Bronchial epithelial cell (primary cell): ENCODE measurements at places on chromosomes 2 and 18. TPM values are rescaled to one million over a fixed set of nuclear protein-coding genes. Genes with fewer than 3 reads are reported as not detected.
A peak's percentile ranks its signal among the peaks of the same experiment; 100 is the strongest.

GRCh38 chr2:158818511-158818910, 23.4 kb downstream of the DAPL1 start:
- DNase-seq = no peak

DNA sequence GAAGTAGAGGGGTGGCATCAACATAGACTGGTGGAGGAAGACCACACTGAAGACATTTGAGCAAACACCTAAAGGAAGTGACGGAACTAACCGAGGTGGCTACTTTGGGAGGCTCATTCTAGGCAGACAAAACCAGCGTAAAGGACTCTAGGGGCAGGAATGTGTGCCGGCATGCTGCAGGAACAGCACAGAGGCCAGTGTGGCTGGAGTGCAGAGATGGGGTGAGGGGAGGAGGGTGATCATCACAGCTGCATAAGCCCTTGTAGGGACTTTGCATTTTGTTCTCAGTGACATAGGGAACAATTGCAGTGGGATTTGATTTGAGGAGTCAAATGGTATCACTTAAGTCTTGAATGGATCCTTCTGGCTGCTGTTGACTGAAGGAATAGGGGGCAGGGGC, 253.5 kb downstream of the NCKAP5 start:
- DNase-seq = no peak

DNA sequence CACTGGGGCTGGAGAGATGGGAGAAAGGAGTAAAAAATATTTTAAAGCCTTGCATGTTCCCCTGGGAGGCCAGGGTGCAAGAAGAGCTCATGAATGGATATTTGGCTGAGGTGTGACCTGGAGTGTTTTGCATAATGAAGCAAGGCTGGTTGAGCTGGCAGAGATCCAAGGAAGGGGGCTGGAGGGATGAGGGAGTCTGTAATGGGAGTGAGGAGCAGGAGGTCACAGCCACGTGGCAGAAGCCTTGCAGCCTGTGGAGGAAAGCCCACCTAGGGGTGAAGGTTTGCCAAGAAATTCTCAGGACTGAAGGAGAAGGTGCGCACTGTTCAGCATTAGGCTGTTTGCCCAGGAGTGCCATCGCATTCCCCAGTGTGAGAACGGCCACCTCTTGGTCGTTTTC, 40.3 kb upstream of the ATP8B1 start:
- DNase-seq = no peak

DNA sequence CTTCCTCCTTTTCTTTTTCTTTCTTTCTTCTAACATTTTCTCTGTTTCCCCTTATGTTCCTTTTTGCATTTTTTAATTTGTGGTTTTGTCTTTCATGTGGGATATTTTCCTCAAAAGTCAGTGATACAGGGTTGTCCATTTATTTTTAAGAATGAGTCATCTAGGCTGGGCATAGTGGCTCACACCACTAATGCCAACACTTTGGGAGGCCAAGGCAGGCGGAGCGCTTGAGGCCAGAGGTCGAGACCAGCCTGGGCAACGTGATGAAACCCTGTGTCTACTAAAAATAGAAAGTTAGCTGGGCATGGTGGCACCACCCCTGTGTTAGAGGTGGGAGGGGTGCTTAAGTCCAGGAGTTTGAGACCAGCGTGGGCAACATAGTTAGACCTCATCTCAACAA, 35.8 kb downstream of the KATNAL2 start:
- no peak for DNase-seq

DNA sequence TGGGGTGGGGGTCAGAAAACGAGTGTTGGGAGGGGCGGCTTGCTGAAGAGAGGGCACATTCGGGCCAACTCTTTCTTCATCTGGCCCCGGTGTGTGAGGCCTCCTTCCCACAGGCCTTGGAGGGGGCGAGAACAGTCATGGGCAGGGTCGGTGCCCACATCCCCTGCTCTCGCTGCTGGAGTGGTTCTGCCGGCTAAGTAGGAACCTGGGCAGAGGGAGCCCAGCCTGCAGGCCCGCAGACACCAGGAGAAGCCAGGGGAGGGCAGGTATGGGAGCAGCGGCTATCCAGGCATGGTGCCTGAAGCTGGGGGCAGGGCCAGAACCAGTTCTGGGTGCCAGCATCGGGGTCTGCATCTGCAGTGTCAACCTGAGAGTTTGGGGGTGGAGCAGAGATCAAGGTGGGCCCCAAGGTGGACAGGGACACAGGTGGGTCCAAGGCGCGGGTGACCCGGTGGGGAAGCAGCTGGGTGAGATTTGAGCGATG, 46.6 kb upstream of the HPCAL1 start:
- no peak for DNase-seq

DNA sequence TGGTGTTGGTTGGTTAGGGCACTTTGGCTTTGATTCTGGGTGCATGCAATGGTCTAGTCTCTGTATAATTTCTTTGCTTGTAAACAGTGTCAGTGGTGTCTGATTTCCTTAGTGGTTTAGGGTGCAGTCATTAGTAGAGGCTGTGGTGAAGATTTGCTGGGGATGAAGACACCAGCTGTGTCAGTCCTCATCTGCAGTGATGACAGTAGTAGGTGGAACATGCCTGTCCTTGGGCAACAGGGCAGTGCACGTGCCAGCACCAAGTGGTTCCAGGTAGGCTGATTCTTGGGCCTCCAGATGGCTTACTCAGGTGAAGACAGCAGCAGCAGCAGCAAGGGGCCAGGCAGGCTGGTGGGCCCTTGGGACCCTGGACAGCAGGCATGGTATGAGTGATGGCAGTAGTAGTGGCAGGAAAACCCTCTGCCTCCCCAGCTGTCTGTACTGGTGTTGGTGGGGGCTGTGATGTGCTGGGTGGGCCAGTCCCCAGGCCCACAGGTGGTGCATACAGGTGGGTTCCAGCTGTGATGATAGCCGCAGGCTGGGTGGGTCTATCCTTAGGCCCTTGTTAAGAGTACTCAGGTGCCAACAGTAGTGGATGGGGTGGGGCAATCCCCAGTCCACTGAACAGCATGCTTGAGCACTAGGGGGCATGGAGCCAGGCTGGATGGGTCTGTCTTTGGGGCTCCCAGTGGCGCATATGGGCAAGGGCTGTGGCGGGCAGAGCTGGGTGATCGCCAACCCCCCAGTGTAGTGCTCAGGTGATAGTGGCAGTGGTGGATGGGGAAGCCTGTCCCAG, 140.7 kb upstream of the THUMPD2 start:
- DNase-seq = no peak

DNA sequence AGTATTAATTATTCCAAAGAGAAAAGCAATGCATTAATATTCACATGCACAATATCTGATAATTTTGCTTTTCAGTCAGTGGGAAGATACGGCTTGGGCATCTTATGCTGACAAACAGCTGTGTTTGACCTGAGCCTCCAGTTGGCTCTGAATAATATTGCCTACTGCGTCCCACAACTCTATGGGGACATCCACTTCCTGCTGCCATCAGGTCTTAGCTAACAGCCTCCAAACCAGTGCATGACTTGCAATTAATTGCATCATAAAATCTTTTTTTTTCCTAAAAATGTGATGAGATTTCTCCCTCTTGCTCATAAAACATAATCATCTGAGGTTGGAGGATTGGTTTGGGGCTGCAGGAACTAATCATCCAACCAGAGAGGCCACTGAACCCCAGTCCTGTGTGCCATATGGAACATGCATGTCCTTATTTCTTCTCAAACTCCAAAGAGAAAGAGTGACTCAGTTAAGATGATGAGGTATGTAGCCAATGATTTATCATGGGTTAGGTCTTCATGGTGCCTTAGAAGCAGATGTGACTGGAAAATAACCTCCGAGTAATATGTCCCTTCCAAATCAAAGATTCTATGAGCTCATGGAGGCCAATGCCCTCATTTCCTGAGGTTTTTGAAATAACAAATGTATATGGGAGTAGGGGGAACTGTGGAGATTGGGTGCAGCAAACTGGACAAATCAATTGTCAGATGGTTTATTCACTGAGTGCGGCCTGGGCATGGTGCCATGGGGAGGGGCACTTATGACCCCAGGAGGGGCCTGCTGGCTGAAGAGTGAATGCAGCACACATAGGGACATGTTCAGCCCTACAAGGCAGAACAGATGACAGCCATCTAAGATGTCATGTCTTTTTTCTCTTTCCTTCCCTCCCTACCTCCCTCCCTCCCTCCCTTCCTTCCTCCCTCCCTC, 39.4 kb downstream of the EDAR start:
- no peak for DNase-seq

DNA sequence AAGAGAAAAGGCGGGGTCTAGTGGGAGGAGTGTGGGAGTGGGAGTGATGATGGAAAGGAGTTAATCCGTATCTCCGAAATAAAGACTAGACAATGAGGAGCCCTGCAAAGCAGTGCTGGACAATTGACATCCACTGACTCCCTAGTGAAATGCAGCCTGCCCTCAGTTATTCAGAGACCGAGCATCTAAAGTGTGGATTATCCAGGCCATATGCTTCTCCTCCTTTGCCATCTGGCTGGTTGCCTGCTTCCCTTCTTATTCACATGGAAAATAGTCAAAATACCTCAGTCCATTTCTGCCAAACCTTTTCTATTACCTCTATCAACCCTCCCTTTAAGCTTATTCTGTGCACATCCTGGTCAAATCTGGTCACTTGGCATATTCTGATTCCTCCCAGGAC, 288.8 kb upstream of the SIX3 start:
- no peak for DNase-seq

- no peak for DNase-seq
Measured at GRCh38 chr2:7190587-7191324, 273.5 kb downstream of the RNF144A start.

Gene CYP26B1
- total RNA-seq = under 0.01 and 0.53 TPM in 2 replicates

- no peak for DNase-seq
Measured at GRCh38 chr18:61980355-61980754, 87.5 kb upstream of the RNF152 start.

Gene DNAJC5G
- not detected in 2 replicates for total RNA-seq

- DNase-seq = peak; percentile 78
Measured at GRCh38 chr18:12327510-12328178, 19.6 kb downstream of the TUBB6 start.

DNA sequence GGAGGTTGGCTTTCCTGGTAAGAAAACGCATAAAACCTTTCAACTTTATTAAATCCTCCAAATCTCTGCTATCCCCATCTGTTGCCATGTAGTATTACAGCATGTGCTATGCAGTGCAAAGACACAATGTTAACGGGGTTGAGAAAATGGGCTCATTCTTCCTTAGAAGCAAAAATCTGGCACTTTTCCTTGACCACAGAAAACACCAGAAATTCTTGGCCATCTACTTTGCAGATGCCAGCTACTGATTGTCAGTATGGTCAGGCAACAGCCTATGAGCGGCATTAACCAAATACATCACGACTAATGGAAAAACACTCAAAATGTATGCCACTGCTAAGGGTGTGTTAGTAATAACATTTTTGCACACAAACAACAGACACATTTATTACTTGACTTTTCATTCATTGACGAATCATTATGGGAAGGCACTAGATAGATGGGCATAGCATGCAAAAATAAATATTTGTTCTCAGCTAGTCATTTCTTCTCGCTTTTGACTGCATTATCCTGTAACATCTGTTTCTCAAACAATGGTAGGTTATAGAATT, 65.2 kb upstream of the CRIM1 start:
- DNase-seq = no peak

DNA sequence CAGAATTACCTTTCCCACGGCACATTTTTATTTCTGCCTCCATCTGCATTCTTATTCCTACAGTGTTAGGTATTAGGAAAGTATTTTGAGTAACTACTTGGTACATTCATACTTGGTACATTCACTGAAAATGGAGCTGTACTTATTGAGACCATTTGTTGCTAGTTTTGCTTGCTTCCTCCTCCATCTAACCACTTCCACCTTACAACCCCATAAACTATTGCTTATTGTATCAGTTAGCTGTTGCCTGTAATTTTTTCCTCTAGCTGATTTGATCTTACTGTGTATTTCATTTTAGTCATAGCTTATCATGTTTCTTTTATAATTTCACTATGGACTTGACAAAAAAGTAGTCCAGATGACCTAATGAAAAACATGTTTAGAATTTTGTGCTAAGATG, 50.7 kb downstream of the AFTPH start:
- no peak for DNase-seq

DNA sequence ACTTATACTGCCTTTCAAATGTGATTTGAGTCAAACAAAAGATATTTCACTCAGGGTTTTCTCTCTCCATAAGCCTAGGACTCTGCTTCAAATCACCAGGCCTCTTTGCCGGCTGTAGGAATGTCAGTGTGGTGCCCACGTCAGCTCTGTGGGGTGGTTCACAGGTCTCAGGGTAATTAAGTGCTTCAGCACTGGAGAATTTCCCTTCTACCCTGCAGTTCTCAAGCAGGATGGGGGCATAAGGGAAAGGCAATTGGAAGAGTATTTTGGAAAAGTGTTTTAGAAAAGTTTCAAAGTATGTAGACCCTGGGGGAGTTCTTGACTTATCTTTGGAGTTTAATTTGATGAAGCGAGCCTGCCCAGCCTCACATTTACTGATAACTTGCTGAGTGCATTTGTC, 9.6 kb downstream of the CNGA3 start:
- no peak for DNase-seq

Gene HOXD9
- not detected in 2 replicates for total RNA-seq

DNA sequence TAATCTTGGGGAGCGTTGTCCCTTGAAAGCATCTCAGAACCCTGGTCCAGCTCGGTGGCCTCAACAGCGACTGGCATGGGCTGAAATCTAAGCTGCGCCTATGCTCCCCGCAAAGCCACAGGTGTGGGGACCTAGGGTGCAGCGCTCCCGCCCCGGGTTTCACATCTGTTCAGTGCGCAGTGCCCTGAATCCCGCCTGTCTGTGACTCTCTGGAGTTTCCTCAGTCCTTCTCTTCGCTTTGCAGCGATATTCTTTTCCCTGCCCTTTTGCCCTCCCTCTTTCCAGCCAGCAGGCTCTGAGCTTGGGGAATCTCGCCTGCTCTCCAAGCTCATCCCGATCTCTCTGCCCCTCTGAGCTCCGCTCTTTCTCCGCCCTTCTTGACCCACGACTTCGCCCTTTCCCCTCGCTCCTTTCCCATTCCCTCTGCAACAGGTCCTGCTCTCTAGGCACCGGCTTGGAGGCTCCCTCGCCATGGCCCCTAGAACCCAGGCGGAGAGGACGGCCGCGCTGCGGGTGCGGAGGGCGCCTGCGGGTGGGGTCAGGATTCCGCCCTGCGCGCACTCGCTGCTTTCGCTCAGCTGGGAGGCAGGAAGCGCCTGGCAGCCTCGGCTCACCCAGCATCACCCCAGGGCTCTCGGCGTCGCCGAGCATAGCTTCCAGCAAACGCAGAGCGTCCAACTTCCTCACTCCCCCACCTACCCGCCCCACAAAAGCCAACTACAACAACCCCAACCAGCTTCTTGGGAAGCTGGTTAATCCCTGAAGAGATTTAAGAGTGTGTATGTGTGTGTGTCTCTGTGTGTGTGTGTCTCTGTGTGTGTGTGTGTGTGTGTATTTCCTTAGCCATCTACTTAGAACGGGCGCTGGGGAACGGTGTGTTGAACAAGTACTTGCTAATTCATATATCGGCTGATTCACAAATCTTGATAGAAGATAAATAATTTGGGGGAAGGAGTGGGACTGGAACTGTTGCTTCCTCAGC, 1.1 kb downstream of the GRP start:
- no peak for DNase-seq
